H1 (cell line): ENCODE measurements at places on chromosomes 2 and 18. TPM values are rescaled to one million over a fixed set of nuclear protein-coding genes. Genes with fewer than 3 reads are reported as not detected.

- no peak for DNase-seq
Observed at GRCh38 chr2:27070653-27071276, 689 bp downstream of the OST4 start.

- DNase-seq: no peak
Observed at GRCh38 chr18:45503990-45504389, 111.3 kb upstream of the SLC14A2 start.

GRCh38 chr2:222479859-222480258 is 55.5 kb downstream of the SGPP2 start:
- no peak for DNase-seq

DNA sequence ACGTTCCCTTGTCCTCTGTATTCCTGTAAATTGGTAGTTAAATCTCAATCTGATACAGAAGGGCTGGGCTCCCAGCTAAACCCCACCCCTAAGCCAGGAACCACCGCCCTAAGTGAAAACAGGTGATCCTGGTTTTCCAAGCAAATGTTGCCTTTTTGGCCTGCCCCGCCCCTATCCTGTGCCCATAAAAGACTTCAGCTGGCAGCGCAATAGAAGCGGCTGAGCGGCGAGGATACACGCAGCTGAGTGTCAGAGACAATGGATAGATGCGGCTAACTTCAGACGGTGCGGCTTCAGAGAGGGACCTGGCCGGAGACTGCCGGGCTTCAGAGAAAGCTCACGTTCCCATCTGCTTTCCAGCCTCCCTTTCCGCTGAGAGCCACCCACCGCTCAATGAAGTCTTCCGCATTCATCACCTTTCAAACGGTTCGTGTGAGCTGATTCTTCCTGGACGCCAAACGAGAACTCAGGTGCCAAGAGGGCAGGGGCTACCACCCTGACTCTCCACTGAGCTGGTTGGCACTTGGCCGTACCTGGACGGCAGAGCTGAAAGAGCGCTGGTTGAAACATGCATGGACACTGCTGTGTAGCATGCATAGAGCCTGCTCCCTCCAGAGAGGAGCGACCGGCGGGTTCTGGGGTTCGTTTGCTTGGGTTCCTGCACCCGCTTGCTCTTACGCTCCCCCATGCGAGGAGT is 49.5 kb upstream of the POLE4 start:
- no peak for DNase-seq

- no peak for DNase-seq
Observed at GRCh38 chr18:24404591-24404990, 7.0 kb upstream of the OSBPL1A start.

The FABP1 gene
- polyA plus RNA-seq: 0.09 TPM in 1 of 2 replicates, not detected in the other

The GALR1 gene
- 0.09 TPM in 2 replicates for polyA plus RNA-seq

The FAM161A gene
- 1.5 and 1.6 TPM in 2 replicates for polyA plus RNA-seq
